CD4-positive, alpha-beta T cell treated with Interleukin-15 for 4 hours (primary cell): ENCODE measurements at places on chromosomes 2 and 18.
A peak's percentile ranks its signal among the peaks of the same experiment; 100 is the strongest.

GRCh38 chr2:238382381-238382781, 44.3 kb upstream of the ASB1 start:
- DNase-seq, result no peak

- no peak for DNase-seq
Observed at GRCh38 chr2:188142636-188143295, 148.9 kb upstream of the GULP1 start.

- no peak for DNase-seq
Observed at GRCh38 chr2:71933467-71934319, 214.0 kb downstream of the CYP26B1 start.

- no peak for DNase-seq
Observed at GRCh38 chr18:35415511-35416073, 38.5 kb upstream of the ZNF396 start.

DNA sequence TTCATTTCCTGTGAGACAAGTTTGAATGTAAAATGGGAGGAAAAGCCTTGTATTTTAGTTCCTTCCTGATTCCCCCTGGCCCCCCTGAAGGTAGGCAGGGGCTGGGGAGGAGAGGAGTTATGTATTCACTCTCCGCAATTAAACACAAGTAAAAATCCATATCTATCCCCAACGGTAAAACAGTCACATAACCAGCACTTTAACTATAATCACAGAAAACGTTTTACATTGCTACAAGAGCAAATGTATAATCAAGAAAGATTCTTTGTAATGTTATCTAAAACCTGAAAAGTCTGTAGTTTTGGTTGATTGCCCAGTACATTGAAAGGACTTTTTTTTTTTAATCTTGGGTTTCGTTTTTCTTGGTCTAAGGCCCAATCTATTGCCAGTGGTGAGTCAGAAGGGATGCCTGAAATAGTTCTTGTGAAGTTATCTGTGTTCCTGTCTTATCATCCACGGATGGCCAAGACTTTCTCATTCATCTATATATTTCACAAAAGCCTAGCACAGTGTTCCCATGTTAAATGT, 34.5 kb upstream of the CCNYL1 start:
- DNase-seq, result no peak

DNA sequence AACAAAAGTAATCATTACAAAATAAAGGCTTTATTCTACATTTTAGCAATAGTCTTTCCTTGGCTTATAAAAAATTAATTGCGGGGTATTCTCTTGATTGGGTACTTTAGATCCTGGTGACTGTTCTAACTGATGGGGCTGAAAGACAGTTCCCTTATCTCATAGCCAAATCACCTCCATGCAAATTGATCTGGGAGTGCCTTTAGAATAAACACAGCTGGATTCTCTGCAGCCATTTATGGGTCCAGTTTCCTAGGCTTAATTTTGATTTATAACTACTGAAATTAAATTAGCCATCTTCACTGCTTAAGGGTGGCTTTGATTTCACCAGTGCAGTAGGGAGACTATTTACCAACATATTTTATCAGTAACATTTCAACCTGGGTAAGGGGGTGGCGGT, 337.1 kb downstream of the NRXN1 start:
- DNase-seq, result no peak

GRCh38 chr2:118723394-118723793, 124.1 kb downstream of the EN1 start:
- no peak for DNase-seq

GRCh38 chr2:79131687-79132086, 11.4 kb downstream of the REG1A start:
- DNase-seq, result no peak

DNA sequence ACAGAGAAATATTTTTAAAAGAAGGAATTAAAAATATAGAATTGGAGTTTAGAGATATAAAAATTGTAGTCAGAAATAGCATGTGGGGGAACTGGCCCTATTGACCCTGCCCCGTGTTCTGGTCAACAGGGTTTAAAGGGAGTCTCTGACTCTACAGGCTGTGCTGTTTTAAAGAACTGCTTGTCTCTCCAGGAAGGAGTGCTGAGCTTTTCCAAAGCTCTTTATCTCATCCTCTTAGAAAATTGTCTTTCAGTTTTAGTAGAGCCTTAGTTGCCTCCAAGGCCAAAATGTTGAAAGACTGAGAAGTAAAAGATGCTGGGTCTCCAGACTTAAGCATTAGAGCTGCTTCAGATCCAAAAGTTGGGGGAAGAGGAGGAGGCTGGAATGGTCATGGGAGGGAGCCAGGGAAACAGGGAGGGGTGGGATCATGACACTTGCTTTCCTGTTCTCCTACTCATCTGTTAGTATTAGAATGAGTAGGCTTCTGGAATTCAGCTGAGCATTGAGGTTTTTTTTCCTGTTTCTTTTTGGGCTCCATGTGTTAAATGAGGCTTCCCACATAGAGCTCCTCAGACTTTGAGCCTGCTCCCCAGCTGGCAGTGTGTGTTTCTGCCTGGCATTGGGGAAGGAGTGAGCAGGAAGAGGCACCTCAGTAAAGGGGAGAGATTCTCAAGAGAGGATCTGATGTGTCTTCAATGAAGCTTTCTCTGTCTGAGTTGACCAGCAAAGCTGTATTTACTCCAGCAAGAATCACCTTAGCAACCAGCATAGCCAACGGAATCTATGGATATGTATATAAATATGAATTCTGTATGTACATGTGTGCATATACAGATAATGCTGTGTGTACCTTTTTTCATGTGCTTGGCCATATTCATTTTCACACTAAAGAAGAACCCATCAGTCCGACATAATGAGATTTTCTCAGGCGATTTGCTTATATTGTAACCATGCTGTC, 186.8 kb upstream of the FBXO11 start:
- no peak for DNase-seq

- DNase-seq, result no peak
Observed at GRCh38 chr18:37502036-37502435, 63.6 kb downstream of the CELF4 start.

GRCh38 chr2:5250482-5250881, 441.7 kb upstream of the SOX11 start:
- no peak for DNase-seq

DNA sequence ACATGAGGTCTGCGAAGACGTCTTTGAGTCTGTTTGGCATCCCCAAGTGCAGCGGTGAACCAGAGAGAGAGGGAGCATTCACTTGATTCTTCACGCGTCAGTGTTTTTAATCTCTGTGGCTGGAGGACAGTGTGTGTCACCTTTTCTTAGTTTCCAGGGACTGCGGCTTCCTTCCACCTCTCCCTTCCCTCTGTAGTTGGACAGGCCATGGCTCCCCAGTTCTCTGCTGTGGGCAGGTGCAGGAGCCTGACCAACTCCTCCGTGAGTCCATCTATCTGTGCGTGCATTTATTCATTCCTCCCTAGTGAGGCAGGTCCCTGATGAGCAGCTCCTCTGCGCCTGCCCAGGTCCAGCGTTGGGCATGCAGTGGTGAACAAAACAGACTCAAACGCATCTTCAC, 42.9 kb downstream of the AGAP1 start:
- DNase-seq, result no peak

DNA sequence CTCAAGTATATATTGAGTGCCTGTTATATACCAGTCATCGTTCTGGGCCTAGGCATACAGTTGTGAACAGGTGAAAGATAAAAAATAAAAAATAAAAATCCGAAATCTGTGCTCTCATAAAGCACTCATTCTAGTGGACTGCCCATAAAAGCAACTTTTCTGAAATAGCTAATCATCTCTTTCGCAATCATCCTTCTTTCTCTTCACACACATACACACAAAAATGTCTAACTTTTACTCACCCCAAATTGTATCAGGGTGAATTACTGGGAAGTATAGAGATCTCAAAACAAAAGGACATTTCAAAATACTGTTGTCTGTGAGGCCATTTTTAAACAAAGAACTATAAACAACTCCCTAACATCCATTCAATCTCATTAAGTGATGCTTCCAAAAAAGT, 29.6 kb upstream of the ORC2 start:
- no peak for DNase-seq

GRCh38 chr2:192438239-192438638, 243.5 kb upstream of the TMEFF2 start:
- DNase-seq, result no peak

GRCh38 chr2:112151271-112151670, 13.1 kb downstream of the FBLN7 start:
- DNase-seq, result no peak

DNA sequence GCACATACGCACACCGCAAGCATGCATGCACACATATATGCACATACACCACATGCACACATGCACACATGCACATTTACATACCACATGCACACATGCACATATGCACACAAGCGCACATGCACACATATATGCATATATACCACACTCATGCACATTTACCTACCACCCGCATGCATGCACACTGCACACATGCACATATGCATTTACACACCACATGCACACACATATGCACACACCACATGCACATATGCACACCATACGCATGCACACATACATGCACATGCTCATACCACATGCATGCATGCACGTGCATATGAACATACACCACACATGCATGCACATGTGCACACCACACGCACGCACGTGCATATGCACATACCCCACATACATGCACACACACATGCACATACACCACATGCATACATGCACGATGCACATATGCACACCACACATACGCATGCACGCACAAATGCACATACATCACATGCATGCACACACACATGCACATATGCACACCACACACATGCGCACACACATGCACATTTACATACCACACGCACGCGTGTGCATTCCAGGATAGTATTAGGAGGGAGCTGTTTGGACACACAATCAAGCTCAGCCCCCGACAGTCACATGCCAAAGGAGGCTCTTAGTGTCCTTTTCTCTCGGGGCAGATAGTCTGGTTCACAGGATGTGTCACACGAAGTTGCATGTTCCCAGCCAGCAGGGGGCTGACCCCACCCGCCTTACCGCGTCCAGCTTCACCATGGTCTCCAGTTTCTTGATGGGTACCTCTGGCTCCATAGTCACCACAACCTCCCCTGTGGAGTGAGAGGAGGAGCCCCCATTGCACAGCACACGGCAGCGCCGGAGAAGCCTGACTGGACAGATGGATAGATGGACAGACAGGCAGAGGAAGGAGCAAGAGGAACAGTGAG, 5.9 kb downstream of the OTOF start:
- no peak for DNase-seq

DNA sequence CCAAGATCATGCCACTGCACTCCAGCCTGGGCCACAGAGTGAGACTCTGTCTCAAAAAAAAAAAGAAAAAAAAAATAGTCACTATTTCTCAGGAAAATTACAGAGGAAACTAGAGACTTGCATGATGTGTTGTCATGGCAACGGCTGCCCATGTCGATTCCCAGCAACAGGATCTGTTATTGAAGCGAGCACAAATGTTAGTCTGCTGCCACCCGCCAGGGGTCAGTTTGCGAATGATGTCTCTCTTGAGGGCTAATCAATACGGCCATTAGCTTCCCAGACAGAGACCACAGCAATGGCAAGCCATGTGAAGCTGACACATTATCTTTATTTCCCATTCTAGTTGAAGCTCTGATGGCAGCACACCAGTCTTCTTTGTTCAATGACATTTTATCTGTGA, 32.4 kb upstream of the ACYP2 start:
- DNase-seq, result no peak

- DNase-seq, result no peak
Observed at GRCh38 chr18:48303883-48304282, 105.3 kb downstream of the ZBTB7C start.

GRCh38 chr18:79522451-79523205, 126.9 kb downstream of the NFATC1 start:
- DNase-seq, result peak; percentile 37

- DNase-seq, result no peak
Observed at GRCh38 chr18:2894841-2895370, 48.1 kb downstream of the EMILIN2 start.

DNA sequence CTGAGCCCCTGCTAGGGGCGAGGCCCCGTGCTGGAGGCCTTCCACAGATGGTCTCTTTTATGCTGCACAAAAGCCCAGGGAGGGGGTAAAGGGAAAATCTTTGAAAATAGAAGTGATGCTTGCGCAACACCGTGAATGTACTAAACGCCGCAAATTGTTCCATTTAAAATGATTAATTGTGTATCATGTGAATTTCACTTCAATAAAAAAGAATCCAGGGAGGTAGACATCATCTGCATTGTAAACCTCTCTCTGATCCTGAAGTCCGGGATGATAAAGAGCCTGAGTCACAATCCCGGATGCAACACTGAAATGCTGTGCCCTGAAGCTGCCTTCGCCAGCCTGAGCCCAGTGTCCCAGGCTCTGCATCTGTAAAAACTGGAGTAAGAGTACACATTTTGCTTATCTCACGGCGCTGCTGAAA, 107.7 kb upstream of the PPP1CB start:
- no peak for DNase-seq

GRCh38 chr2:70982971-70983370, 4.5 kb downstream of the ANKRD53 start:
- DNase-seq, result no peak

DNA sequence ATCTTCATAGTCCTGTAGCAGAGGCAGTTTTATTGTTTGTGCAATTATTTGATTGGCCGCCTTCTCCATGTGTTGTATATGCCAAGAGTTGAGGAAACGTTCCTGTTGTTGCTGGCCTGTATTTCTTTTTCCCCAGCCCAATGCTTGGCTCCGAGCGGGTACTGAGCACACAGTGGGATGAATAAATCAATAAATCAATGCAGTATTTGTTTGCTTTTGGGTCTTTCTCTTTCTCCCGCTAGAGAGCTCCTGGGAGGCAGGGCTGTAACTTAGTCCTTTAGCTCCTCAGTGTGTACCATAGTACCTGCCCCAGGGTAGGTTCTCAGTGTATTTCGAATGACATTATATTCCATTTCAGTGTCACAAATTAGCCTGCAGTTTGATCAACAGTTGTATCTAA, 71.8 kb downstream of the ICOS start:
- no peak for DNase-seq

GRCh38 chr18:5879479-5879882, 15.8 kb downstream of the TMEM200C start:
- DNase-seq, result no peak

DNA sequence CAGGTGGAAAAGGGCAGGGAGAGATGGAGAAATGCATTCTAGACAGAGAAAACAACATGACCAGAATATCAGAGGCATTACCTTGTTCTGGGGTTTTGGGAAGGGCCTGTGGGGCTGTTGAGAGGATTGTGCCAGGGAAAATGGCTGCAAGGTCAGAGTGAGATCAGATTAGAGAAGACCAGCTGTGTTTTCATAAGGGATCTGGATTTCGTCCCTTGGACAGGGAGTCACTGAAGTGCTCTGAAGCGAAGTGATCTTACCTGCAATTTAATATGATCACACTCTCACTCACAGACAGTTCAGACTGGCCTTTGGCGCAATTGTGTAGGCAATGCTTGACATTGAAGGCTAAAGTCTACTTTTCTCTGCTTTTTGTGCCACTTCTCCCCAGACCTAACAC, 20.3 kb upstream of the REG3G start:
- DNase-seq, result no peak

- no peak for DNase-seq
Observed at GRCh38 chr2:1730015-1730927, 14.0 kb downstream of the PXDN start.

DNA sequence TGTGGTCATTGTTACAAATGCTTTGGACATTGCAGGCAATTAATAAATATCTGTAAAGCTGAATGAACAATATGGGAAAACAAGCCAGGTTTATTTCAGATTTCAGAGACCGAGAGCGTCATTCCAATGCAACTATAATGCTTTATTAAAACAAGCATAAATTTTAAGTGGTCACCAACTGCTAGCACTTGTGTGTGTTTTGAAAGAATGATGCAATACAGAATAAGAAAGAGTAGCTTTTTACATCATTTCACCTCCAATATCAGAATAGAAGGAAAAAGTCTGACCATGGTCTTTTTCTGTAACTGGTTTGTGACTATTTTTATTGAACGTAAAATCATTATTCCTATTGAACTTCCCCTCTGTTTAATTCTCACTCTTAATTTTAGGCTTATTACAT, 7.6 kb downstream of the CTAGE1 start:
- DNase-seq, result no peak

- DNase-seq, result no peak
Observed at GRCh38 chr2:99708231-99708630, 218.4 kb upstream of the REV1 start.
